T-helper 1 cell (primary cell): ENCODE measurements at places on chromosomes 5 and 9.
A peak's percentile ranks its signal among the peaks of the same experiment; 100 is the strongest.

DNA sequence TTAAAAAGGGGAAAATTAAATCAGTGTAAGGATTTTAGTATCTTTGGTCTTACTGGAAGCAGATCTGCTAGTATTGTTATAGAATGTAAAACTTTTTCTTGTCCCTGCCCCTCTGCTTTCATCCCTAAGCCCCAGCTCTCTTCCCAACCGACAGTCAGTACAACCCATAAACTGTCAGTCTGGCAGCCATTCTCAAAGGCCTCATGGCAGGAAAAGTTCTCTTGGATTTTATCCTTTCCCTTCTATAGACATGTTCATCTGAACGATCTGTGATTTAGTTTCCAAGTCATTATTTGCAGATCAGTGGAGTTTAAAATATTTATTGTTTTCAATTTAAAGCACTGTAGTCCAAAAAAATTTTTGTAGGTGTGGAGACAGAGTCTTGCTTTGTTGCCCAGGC, 39.2 kb downstream of the ARRDC3 start:
- DNase-seq: no peak

DNA sequence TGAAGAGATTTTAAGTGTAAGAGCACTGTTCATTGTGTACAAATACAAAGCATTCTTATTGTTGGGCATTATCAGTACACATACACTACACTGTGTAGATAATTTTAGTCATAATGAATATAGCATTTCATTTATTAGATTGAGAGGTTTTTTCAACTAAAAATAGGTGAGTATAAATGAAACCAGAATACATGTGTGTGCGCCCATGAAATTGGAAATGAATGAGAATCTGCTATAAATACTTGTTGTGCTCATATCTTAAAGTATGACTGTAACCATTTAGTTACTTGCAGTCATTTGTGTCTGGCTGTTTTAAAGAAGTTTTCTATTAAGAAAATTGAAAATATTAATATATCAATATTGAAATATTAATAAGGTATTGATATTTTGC, 189.0 kb upstream of the MEF2C start:
- no peak for DNase-seq

DNA sequence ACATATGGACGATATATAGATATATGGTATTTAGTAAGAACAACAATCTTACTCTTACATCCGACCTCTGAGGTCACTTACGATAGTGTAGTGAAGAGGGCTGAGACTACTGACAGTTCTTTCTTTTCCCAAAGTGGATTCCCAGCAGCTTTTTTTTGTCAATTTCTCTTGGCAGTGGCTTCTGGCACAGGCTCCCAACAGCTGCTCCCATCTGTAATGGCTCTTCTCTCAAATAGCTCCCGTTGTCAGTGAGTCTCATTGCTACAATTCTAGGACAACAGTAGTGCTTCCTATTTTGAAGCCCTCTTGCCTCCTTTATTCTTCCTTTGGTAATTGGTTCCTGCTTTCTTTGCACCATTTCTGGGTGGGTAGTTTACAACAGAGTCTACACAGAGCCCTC, 68.4 kb downstream of the SLC25A46 start:
- DNase-seq: no peak

GRCh38 chr9:129640871-129641749, 841 bp downstream of the ASB6 start:
- no peak for DNase-seq

DNA sequence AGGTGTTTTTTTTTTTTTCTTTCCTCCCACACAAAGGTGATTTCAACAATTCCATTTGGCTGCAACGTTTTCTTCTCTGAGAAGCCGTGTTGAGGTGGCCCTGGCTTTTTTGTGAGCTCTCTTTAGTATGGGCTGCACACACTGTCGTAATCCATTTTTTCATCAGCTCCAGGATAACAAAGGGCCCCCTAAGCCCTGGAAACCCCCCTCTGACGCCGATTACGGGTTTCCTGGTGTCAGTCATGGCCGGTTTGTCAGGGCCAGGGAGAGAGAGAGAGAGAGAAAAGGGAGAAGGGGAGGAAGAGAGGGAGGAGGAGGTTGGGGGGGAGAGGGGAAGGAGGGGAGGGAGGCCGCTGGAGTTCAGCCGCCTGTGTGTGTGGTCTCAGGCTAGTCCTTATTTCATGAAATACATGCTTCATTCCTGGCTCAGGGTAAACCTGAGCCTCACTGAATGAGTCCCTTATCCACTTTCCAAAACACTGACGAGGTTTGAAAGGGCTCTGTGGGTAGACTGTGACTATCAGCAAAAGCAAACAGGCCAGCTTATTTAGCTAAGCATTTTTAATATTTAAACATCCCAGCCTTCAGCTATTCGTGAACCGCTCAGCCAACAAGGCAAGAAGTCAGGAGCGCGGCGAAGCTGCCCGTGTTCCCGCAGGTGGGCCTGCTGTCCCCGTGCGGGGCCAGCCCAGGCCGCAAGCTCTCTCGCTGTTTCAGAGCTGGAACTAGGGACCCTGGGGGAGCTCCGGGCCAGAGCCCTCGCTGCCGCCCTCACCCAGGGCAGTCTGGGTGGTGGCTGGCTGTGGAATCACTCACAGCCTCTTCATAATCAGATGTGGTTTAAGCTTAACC, 172.8 kb downstream of the ERCC6L2 start:
- DNase-seq: no peak

DNA sequence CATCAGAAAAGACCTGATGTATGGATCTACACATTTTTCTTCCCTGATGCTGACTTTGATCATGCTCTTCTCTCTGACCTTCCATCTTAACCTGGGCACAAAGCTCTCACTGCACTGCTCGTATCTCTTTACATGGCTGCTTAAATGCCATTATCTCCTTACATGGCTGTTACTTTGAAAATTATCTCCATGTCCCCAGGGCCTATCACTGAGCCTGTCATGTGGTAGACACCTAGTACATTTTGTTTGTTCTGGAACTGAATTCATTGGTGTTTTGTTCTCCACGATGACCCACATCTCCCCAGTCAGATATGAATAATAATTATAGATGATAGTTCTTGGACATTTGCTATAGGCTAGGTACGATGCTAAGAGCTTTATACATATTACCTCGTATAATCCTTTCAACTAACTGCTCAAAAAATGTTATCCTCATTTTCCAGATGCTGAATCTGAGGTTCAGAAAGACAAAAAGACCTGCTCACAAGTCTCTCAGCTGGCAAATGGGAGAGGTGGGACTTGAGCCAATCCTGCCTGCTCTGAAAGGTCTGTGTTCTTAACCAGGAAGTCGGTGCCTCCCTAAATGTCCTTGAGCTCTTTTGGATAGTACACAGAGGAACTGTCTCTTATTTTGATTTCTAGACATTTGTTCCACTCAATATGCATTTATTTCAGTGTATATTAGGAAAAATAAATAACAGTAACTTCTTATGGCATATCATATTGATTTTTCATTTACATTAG, 9.8 kb upstream of the CPEB4 start:
- no peak for DNase-seq

DNA sequence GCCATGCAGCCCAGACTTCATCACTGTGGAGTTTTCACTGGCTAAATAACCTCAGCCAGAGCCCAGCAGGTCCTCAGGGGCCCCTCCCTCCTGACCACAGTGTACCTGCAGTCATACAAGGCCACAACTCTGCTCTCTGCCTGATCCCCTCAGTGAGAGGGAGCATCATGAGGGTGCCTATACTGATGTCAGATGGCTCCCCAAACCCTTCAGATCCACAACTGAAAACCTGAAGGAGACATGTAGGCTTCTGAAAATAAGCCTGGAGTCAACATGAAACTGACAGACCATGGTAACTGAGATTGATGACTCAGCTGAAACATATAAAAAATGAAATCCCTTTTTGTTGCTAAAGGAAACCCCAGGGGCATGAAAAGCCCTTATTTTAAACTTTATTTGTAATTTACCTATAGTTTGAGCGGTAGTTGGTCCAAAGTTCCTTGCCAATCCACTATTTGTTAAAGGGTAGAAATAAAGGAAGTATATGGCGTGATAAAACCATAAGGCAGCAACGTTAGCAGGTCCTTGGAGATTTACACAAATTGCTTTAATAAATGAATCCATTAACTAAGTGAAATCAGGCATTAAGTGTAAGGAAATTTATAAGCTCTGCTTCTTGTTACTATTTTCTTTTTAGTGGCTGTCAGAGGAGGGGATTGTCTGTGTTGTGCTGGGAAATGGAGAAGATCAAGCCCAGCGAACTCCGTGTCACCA, 68.3 kb downstream of the FGF1 start:
- DNase-seq: peak; percentile 43

GRCh38 chr9:128276574-128277270, 646 bp downstream of the SWI5 start:
- no peak for DNase-seq
